Stimulated activated CD8-positive, alpha-beta memory T cell treated with anti-CD3 and anti-CD28 coated beads, Interleukin-4, amount 100 ng/mL, for 4 hours (primary cell): ENCODE measurements at places on chromosomes 5 and 9.

DNA sequence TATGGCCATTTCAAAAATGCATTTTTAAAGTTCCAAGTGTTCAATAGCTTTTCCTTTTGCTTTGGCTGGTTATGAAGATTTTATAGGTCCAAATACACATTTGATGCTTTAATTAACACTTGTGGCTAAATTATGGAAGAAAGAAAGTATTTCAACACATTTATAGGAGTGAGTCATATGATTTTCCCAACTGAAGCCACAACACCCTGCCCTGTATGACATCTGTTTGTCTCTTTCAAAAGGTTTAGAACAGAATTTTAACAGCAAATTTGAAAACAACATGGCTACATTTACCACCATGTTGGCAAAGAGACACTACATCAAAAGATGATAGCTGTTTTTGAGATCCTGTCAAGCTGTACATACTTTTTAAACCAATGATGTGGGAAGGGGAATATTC is 99.4 kb downstream of the TMEM174 start:
- DNase-seq: no peak

GRCh38 chr5:87653242-87653641 is 240.5 kb upstream of the CCNH start:
- no peak for DNase-seq

DNA sequence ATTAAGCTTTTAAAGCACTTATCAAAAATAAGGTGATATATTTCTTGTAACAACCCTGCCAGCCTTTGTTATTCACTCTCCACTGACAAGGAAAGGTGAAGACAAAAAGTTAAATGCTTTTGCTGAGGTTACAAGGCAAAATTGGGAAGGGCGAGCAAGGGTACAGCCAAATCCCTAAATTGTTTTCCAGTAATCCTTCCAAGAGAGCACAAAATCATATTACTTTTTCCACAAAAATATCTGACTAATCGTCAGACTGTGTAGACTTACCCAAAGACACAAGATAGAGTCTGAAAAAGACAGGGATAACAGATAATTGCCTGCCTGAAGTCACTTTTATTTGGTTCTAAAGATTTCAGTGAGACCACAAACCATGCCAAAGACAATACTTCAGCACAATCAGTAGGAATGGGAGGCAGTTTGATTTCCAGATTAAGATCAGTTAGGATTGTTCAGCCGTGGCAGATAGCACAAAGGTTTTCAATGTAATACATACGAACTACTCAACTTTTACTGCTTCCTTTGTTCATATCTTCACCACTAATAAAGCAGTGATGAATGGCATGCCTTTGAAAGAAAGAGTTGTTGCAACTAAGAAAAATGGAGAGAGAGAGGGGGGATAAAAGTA is 383.8 kb upstream of the TUSC1 start:
- DNase-seq: no peak

GRCh38 chr9:35618854-35619799 is 914 bp upstream of the CD72 start:
- peak; percentile 26 for DNase-seq

DNA sequence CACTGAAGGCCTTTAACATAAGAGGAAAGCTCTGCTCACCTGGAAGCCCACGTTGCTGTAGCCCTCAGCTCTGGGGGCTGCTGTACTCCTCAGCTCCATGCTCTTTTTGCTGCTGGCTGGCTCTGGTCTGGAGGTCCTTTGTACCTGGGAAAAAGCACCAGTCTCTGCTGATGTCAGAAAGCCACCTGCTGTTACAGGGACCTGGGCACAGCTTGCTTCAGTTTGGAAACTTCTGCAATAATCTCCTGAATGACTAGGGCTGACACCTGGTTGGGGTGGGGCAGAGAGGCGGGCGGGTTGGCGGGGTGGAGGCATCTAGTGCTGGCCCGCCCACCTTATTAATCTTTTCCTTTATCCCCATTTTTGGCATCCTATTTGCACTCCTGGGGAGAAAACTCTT is at the start of gene SLC28A3:
SLC28A3 (minus strand) TSS at position 224 of the 400 bp plus-strand sequence; CDS start at position 99, 125 bp downstream.
- no peak for DNase-seq

DNA sequence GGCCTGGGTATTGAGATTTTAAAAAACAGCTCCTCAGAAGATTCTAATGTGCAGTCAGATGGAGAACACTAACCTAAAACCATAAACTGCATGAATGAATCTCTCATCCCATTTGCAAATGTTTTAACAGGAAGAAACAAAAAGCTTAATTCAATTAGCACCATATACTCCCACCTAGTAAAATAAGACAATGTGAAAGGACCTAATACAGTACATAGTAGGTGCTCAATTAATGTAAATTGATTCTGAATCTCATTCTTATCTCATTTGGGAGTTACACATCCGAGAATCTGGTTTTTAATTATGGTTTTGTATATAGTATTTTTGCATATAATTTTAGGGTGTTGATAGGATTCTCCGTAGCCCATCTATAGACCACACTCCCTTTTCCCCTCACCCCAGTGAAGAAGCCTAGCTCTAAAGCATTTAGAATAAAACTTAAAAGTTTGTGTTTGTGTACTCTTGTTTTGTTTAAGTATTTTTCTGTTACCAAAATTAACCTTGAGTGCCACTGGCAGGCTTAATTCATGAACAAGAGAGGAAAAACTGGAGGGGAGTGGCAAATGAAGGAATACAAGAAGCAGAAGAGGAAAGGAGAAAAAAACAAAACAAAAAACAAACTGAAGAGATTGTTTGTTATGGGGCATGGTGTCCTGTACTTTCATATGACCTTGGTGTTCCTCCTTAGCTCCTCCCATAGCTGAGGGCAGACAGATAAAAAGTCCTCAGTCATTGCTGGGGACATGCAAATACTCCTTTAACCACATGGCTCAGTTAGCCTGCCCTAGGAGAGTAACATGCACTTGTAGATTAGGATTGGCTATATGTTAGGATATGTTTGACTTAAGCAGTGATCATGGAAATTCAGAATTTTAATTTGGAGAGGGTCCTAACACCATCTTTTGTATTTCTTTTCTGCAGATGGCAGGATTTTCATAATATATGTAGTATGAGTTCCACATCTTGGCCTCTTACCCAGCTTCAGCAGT is 1.2 kb downstream of the RNF14 start:
- no peak for DNase-seq

- no peak for DNase-seq
Measured at GRCh38 chr9:71112866-71113265, 8.6 kb downstream of the TRPM3 start.

DNA sequence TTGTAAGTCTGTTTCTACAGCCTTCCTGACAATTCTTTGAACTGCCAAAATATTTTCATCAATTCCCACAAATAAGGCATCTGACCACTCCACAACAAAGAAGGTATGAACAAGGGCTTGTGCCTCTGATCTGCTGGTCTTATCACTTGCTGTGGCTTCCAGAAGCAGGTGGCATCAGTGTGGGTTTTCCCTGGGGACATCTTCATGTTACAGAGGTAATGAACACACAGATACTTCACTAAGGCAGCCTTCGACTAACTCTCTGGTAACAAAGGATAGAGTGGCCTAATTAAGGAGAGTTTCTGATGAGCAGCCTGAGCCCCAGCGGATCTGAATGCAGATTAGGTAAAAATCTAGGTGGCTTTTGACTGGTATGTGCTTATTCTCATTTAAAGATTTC is 15.2 kb upstream of the ERAP2 start:
- no peak for DNase-seq

GRCh38 chr9:134297083-134297410 is 29.2 kb upstream of the RXRA start:
- DNase-seq: no peak

GRCh38 chr5:132704875-132705274 is 31.1 kb downstream of the IL4 start:
- DNase-seq: no peak

- DNase-seq: no peak
Measured at GRCh38 chr5:107119656-107120055, 551.1 kb downstream of the EFNA5 start.

- DNase-seq: no peak
Measured at GRCh38 chr9:130240410-130241197, 25.0 kb upstream of the HMCN2 start.

GRCh38 chr5:6719417-6719816 is 6.2 kb downstream of the TENT4A start:
- DNase-seq: no peak

GRCh38 chr5:337563-338130 is 16.1 kb downstream of the AHRR start:
- DNase-seq: no peak

DNA sequence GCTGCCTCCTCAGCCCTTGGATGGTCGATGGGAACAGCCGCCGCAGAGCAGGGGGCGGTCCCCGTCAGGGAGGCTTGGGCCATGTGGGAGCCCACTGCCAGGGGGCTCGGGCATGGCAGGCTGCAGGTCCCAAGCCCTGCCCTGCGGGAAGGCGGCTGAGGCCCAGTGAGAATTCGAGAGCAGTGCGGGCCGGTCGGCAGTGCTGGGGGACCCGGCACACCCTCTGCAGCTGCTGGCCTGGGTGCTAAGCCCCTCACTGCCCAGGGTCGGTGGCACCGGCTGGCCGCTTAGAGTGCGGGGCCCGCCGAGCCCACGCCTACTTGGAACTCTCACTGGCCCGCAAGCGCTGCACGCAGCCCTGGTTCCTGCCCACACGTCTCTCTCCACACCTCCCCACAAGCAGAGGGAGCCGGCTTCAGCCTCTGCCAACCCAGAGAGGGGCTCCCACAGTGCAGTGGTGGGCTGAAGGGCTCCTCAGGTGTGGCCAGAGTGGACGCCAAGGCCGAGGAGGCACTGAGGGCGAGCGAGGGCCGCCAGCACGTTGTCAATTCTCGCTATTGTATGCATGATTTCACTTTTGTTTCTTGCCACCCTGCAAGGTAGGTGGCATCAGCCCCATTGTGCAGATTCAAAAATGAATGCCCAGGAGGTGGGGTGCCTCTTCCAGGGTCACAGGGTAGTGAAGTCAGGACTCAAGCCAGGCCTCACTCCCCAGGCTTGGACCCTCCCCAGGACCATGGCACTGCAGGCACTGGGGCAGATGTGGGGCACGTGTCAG is 48.6 kb downstream of the COL15A1 start:
- DNase-seq: no peak

- no peak for DNase-seq
Measured at GRCh38 chr5:88746438-88746882, 136.5 kb downstream of the MEF2C start.

DNA sequence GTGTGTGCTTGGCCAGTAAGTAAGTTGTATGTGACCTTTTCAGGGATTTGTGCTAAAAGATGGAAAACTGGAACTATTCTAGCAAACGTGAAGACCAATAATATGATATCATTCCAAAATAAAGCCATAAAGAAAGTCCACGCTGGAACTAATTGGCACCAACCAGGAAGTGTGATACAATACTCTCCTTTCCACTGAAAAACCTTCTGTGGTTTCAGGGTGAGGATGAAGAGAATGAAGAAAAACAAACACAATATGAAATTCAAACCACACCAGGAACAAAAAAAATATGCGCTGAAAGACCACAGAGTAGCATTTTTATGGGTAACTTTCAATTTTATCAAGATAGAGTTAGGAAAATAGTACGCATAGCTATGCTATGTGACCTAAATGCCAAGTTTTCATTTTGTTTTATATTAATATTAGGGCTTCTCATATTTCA is 105.8 kb downstream of the EFNA5 start:
- no peak for DNase-seq

- no peak for DNase-seq
Measured at GRCh38 chr9:123067136-123067535, 33.7 kb downstream of the GPR21 start.

GRCh38 chr9:18071651-18072060 is 402.3 kb upstream of the ADAMTSL1 start:
- no peak for DNase-seq

GRCh38 chr5:37685816-37686215 is 154.0 kb downstream of the GDNF start:
- no peak for DNase-seq

GRCh38 chr9:134712243-134712642 is 70.6 kb downstream of the COL5A1 start:
- DNase-seq: no peak
